ENCODE measurements at places on chromosomes 5 and 9.

GRCh38 chr5:1521671-1522600, 1.8 kb downstream of the LPCAT1 start:
- no peak for DNase-seq

GRCh38 chr5:107980923-107981692, 310.4 kb upstream of the EFNA5 start:
- no peak for DNase-seq

DNA sequence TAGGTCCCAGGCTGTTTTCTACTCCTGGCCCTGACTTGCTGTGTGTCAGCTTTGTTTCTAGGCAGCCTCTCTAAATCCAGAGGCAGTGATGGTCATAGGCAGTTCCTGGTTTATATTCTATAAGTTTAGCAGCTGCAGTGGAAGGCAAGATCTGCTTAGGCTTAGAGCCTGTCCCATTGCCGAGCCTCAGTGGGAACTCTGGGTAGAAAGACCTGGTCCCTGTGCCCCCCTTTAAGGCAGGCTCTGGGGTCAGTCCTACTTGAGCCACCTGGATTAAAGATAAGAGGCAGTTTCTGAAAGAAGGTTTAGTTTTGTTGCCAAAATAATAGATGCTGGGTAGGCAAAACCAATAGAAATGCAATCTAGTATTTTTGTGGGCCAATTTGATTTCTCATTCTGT, 13.6 kb downstream of the MCCC2 start:
- DNase-seq, result no peak

GRCh38 chr9:133103183-133103986, 17.7 kb downstream of the RALGDS start:
- DNase-seq, result no peak

DNA sequence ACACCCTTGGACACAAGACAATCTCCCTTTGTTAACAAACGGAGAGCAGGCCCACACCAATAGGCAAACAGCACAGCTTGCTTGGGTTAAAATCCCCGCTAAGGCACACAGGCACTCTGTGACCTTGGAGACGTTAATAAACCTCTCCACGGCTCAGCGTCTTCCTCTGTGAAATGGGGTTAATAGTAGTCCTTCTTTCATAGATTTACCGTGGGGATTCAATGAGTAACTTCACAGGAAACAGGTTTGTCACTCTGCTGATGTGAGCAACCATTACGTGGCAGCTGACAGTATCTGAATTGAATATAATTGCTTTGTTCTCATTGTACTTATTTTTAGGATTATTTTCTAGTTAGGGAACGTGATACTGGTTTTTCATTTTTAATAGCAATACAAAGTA, 65.2 kb upstream of the ADRA1B start:
- DNase-seq, result no peak

- no peak for DNase-seq
Observed at GRCh38 chr9:137762414-137763061, 115.0 kb upstream of the CACNA1B start.

DNA sequence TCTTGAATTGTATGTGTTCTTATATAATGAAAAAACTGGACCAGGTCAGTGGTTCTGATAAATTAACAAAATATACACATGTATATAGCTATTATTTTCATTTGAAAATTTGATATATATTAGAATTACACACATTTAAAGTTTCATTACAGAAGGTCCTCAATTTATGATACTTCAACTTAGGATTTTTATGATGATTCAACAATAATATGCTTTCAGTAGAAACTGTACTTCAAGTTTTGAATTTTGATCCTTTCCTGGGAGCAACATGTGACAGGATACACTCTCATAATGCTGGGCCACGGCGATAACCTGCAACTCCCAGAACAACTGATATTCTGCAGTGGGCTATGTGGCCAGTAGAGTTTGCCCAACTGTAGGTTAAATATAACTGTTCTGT, 344.7 kb downstream of the TAF11L14 start:
- no peak for DNase-seq

GRCh38 chr5:119694284-119694683, 64.9 kb downstream of the FAM170A start:
- no peak for DNase-seq

- no peak for DNase-seq
Observed at GRCh38 chr9:129886226-129887174, 51.2 kb downstream of the USP20 start.

DNA sequence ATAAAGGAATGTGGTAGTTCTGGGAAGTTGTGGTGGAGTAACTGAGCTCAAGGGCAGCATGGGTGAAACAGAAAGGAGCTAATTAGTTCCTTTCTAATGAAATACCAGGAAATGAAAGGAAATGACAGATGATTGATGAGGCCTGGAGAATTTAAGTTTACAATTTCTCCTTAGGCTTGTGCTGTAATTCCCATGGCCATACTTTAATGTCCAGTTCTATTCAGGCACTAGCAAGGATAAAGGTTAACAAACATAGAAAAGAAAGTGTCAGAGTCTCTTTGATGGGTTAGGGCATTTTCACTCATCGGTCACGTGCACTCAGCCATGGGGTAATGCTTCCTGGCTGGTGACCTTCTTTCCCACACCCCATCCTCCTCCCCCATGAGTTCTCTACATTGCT, 70.3 kb downstream of the CTSL start:
- no peak for DNase-seq

DNA sequence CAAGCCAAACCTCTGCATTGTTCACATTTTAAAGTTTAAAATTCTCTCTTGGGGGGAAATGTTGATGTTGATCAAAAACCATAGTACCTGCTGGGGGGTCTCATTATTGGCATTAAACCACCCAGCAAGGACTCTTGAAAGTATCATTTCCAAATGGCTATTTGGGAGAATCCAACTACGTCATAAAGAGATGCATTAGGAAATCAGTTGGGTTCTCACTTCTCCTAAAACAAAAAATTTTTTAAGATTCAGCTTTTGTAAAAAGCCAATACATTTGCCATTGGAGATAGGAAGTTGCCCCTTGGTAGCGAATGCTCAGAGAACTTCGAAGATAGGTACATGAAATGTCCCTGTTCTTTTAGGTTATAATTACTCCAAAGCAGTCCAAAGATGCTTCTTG, 96.4 kb downstream of the GNAQ start:
- no peak for DNase-seq

- DNase-seq, result no peak
Observed at GRCh38 chr9:2132484-2133082, 117.4 kb downstream of the SMARCA2 start.

GRCh38 chr9:138038244-138038671, 160.7 kb downstream of the CACNA1B start:
- no peak for DNase-seq

DNA sequence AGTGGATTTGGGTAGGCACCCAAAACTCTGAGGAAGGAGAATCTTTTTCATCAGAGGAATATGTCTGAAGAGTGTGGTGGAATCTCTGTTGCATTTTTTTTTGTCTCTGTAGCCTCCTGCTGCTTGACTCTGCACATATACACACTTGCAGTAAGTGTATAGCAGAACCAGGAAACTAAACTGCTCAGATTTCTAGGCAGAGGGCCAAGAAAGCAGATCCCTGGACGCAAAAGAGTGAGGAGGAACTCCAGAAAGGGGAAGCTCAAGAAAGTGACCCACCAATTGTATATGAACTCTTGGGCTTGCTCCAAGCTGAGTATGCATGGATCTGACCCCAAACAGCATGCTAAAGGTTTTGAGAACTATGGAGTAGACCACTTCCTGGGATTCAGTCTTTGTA, 181.8 kb downstream of the GADD45G start:
- DNase-seq, result no peak

GRCh38 chr5:59021286-59021673, 438.4 kb downstream of the RAB3C start:
- no peak for DNase-seq

DNA sequence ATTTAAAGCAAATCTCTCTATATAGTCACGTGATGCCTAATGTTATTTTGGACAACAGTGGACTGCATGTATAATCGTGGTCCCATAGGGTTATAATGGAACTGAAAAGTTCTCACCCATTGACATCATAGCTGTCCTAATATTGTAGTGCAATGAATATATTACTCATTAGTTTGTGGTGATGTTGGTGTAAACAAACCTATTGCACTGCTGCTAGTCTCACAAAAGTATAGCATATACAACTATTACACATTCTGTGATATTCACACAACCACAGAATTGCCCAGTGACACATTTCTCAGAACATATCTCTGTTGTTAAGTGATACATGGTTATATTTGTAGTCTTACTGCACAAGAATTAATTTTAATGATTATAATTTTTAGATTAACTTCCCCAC, 37.7 kb downstream of the IPO11 start:
- DNase-seq, result no peak

GRCh38 chr9:76271755-76272154, 122.5 kb downstream of the RFK start:
- no peak for DNase-seq

- no peak for DNase-seq
Observed at GRCh38 chr5:36648426-36648825, 42.0 kb downstream of the SLC1A3 start.

- no peak for DNase-seq
Observed at GRCh38 chr9:113522858-113523257, 59.3 kb downstream of the RGS3 start.

DNA sequence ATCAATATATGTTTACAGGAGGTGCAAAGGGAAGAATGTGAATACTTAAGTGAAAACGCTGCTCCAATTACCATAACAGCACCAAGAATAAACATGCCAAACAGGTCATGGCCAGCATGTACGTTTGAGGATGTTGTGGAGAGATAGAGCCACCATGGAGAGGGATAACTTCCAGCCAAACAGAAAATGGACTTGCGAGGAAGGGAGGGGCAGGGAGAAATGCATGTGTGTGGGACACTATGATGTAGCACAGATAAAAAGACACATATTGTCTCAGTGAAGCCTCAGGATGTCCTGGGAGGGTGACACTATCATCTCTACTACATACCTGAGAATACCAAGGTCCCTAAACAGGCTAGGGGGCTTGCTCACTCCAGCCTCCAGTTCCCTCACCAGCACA, 488.9 kb downstream of the SPOCK1 start:
- no peak for DNase-seq

- no peak for DNase-seq
Observed at GRCh38 chr9:12391839-12392509, 301.2 kb upstream of the TYRP1 start.

DNA sequence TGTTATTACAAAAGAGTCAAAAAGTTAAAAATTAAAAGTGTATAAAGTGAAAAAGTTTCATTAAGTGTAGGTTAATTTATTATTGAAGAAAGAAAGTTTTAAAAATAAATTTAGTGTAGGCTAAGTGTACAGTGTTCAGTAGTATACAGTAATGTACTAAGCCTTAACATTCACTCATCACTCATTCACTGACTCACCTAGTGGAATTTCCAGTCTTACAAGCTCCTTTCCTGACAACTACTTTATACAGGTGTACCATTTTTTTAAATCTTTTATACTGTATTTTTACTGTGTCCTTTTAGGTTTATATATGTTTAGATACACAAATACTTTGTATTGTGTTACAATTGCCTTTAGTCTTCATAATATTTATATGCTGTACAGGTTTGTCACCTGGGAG, 530.2 kb upstream of the FAM174A start:
- DNase-seq, result peak; percentile 16

GRCh38 chr5:169876386-169876785, 103.9 kb downstream of the INSYN2B start:
- no peak for DNase-seq

GRCh38 chr5:82129723-82130285, 148.3 kb downstream of the RPS23 start:
- DNase-seq, result no peak

GRCh38 chr5:16709691-16710433, 93.1 kb upstream of the RETREG1 start:
- DNase-seq, result no peak

GRCh38 chr9:125839317-125839716, 92.1 kb downstream of the PBX3 start:
- no peak for DNase-seq

GRCh38 chr9:24436761-24437160, 108.9 kb downstream of the IZUMO3 start:
- DNase-seq, result peak; percentile 32

DNA sequence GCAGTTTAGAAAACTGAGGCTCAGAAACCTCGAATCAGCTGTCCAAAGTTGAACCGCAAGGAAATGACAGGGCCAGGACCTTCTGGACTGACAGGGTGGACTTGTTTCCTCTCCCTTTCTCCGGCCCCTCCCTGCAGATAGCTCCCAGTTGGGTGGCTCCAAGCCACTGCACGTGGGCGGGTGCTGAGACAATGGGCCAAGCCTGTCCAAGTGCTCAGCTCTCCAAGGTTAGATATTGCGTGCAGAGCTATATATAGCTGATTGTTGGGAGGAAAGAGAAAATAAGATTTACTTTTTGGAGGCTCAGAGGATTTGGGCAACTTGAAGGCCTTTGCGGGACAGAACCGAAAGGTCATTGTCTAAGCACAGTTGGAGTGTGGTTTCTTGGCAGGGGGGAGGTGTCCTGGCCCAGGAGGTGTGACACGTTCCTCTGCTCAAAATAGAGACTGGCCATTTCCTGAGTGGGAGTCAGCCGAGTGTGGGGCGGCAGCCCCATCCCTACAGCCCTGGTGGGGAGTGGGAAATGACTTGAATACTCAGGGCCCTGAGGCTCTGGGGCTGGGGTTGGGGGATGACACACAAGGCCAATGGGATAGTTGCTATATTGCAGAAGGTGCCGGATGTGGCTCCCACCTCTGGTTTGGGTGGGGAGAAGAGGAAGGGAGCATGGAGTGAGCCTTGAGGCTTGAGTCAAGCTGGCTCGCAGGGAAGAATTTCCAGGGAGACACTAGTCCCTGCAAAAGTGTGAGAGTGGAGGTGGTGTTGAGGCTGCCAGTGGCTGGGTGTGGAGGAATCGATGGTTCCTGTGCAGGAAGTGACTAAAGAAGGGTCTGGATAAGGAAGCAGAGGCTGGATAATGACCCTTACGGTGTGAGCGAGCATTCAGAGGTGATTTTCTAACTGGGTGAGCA, 44.4 kb upstream of the SMAD5 start:
- DNase-seq, result no peak

DNA sequence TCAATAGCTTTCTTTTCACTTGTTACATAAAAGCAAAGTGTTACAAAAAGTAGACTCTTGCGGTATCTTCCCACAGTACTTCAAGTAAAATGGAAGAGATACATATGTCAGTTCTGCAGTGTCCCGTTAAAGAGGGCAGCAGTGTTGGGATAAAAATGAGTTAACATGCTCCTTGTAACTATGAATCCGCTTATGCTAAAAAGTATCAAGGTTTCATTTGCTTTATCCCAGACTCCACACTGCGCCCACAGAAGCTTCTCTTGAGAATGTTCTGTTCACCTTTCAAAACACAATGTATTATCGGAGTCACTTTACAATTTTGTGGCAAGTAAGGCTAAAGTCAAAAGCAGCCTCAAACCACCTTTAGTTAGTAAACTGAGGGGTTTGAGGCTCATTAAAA, 790 bp downstream of the PTAR1 start:
- no peak for DNase-seq
